ENCODE measurements at places on chromosomes 5 and 9.

- DNase-seq, result peak; percentile 56
Measured at GRCh38 chr5:33244441-33245150, 196.2 kb upstream of the TARS1 start.

DNA sequence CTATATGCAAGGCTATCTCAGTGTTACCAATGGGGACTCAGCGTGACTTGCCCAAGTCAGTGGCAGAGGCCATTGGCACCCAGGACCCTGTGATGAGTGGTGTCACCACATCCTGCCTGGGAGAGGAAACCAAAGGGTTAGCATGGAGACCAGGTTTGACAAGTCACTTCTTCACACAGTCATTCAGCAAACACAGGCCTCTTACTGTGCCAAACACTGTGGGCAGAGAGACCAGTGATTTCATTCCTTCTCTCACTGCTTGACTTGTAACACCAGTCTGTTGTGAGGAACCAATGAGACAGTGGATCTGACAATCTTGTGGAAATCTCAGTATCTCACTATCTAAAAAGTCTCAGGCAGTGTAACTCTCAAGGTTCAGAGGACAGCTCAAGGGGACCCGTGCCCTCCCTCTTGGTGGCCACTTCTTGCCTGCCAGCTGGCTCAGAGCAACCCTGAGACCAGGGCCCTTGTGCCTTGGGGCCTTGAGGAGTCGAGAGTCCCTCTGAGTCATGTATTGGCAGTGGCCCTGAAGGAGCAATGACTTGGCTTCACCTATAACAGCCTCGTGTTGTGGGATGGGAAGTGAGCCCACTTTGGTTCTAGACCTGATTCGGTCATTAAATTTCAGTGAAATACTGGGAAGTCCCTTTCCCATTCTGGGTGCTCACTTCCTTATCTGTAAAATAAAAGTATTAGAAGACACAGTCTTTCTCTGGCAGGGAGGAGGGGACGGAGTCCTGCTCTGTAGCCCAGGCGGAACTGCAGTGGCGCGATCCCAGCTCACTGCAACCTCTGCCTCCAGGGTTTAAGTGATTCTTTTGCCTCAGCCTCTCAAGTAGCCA, 1.6 kb downstream of the FABP6 start:
- DNase-seq, result peak; percentile 35

DNA sequence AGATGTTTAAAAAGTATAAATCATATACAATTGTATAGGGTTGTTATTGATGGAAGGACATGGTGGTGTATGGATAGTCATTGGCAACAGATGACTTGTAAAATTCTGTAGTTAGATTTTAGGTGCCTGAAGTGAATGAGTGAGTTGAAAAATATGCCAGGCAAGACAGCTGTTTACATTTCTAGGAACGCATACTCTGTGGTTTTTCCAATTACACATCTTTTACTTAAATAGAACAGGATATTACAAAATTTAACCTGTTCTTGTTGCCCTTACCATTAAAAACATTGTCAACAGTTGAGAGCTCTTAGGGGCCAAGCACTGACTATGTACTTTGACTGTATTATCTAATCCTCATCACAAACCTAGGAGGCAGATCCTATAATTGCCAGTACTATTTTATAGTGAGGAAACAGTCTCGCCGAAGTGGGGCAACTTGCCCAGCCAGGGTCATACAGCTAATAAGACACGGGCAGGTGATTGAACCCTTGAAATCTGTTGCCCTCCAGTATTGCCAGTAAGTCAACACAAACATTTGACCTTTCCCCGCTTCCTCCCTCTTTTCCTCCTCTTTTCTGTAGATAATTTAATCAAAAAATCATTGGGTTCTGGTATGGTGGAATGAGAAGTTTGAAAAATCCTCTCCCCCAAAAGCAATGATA, 88.6 kb downstream of the MACROH2A1 start:
- DNase-seq, result peak; percentile 77

DNA sequence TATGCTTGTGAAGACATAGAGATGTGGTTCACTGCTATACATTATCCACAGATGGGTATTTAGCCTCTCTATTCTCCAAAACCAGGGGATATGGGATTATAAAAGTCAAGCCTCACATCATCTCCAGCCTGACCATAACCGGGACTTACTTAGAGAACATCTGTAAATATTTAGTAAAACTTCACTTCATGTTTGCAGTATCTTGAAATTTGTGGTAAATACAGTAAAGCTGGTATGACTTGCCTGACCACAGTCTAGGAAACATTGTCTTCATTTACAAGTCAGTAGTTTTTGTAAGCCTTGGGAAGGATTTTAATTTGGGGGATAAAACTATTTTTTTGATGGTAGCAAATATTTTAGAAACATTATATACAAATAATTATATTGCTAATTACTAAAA, 64.2 kb downstream of the MAST4 start:
- peak; percentile 81 for DNase-seq

- DNase-seq, result peak; percentile 61
Measured at GRCh38 chr9:1216532-1216931, 166.4 kb downstream of the DMRT2 start.

GRCh38 chr9:18857769-18858168, 175.2 kb downstream of the SAXO1 start:
- DNase-seq, result peak; percentile 79

DNA sequence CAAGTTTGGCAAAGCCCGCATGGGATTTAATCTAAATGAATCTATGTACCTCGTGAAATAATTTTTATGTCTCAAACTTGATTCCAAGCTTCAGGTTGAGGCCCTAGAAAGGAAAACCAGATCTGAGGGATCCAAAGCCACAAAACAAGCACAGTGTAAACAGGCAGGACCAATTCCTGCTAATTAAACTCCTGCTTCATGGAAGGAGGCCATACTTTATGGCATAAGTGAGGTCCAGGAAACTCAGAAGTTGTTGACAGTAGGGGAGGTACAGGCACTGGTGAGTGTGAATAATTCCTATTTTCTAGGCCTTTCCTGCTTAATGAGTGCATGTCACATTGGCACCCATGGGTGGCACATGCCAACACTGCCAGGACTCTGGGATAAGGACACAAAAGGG, 648.6 kb upstream of the SGCD start:
- DNase-seq, result no peak

GRCh38 chr5:86175224-86175623, 442.5 kb upstream of the COX7C start:
- no peak for DNase-seq

GRCh38 chr5:160507221-160507721, 85.6 kb downstream of the PTTG1 start:
- DNase-seq, result peak; percentile 54

GRCh38 chr9:115591584-115591984, 473.6 kb upstream of the TNC start:
- DNase-seq, result peak; percentile 100

DNA sequence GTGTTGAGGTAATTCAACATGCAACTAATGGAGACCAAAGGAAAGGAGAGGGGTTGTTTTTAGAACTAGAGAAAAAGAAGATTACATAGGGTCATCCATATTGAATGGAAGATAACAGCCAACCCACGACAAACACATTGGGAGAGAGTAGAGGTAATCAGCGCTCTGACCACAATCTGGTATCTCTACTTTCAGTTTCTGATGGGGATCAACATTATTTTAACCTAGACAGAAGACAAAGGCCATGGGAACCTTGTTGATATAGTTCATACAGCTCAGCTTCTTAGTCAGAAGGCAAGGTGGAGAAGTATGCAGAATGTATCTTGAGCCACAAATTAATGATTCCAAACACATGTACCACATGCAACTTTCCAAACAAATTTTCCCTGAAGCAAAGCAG, 537.1 kb upstream of the ST8SIA4 start:
- no peak for DNase-seq

DNA sequence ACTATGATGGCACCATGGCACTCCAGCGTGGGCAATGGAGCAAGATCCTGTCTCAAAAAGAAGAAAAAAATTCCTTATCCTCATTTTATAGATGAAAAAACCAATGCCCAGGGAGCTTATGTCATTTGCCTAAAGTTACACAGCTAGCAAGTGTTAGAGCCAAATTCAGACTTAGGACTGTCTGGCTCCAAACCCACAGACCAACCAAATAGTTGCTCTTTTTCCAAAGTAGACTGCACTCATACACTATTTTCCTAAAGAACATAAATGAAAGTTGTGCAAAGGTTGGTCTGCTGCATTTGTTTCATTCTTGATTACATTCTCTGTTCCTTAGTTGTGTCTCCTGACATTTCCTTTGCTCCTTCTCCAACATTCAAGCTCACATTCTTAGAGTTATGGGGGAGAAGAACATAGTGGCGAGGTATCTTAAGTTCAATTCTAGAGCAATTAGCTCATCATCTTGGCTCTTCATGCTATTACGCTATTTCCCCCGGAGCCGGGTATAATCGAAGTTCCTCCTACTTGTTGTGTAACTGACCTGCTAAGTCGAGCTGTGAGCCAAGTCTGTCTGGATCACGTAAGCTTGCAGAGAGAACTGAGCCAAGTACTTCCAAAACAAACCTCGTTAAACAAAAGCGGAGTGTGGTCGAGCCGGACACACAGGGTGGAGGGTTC, 138.3 kb downstream of the RFK start:
- peak; percentile 95 for DNase-seq

- no peak for DNase-seq
Measured at GRCh38 chr5:102529031-102529430, 30.2 kb upstream of the SLCO6A1 start.

DNA sequence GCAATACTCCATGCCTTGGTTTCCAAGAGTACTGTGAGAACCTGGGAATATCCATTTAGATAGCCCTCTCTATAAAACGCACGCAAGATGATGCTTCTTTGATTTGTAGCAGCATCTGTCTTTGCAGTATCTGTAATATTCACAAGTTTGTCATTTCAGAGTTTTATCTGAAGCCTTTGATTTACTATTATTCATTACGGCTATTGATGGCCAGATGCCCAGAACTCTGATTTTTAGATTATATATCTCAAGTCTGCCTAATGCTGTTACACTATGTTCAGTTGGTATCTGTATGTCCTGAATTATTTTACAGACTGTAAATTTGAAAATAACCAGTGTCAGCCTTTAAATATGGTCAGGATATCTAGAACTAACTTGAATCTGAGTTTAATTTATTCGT, 233.3 kb downstream of the FAM170A start:
- DNase-seq, result no peak

- DNase-seq, result no peak
Measured at GRCh38 chr5:141413540-141414069, 818 bp downstream of the PCDHGA10 start.

DNA sequence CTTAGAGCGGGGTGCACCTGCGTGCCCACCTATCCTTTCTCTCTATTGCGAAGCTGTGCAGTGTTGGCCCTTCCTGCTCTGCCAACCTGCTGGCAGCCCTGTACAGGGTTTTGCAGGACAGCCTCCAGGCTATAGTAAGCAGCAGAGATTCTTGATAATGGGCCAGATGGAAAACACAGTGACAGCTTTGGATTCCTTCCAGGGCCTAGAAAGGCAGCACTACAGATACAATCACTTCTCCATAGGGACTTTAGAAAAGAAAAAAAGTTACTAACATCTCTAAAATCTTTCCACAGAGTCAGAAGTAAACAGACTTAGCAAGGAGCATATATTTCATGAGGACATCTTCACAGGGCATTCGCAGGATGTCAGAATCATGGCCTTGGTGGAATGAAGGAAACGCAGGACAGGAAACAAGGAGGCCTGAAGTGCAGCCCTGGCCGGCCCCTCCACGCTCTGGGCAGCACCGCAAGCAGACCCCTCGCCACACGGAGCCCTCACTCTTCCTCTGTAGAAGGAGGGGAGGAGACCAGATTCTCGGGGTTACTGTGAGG, 172.1 kb upstream of the GAS1 start:
- peak; percentile 84 for DNase-seq

DNA sequence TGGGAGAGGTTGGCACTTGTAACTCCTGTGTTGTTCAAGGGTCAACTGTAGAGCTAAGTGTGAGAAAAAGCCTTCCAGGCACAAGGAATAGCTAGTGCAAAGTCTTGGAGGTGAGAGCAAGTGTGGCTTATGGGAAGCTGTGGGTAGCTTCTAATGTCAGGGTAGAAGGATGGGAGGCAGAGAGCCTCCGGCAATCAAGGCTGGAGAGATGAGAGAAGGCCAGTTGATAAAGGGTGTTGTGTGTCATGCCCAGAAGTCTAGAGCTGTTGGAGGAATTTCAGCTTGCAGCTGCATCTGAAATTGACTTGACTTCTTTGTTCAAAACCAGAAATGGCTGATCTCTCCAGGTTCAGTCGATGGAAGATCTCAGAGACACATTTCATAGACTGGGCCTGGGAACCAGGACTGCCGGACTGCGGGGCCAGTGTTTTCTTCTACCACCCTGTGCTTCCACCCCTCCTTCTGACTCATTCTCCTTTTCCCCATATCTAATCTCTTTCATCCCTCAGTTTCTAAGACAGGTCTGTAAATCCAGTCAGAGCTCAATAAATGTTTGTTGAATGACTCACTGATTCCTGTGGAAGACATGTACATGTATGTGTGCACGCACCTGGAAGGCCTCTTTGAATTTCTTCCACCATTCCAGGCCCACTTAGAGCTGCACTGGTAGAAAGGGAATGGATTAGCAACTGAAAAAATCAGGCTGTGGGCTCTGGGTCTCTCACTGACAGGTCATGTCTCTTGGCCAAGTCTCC, 67.8 kb upstream of the KLF4 start:
- DNase-seq, result no peak

- no peak for DNase-seq
Measured at GRCh38 chr5:42074353-42074752, 149.3 kb downstream of the FBXO4 start.

DNA sequence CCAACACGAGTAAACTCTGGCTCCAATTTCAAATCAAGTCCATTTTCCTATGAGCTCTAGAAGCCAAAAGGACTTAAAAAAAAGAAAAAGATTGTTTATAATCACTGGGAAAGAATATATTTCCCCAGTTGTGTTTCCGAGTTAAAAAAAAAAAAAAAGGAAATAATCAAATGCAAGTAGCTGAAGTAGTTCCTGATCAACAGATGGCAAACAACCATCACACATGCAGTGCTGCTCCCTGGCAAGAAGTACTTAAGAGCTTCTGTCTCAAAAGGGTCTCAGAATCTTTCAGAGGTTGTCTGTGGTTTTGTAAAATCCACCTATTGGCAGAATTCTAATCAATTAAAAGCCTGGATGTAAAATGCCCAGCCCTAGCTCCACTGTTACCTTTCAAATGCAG, 387.9 kb downstream of the RAB3C start:
- DNase-seq, result no peak

DNA sequence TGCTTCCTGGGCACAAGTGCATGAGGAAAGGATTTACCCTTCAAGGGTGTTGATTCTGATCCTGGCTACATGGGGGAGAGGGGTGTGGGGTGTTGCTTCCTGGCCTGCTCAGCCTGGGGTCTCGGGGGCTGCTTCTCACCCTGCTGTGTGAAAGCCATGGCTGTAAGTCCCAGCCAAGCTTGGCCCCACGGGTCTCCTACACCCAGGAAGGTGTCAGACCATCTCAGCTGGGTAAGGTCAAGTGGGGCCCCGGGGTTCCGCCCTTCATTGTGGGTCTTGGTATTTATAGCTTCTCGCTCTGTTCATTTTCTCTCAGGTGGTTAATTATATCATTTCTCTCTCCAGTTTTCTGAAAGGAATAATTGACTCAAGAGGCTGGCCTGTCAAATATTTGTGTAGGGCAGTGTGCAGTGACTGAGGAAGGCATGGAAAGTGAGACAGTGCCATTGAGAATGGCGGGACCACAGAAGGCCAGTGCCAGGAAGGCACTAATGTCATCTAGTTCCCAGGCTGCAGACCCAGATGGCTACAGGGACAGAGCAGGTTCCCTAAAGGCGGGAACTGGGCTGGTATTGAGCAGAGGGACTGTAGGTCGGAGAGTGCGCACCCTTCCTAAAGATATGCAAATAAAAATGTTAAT, 126.0 kb downstream of the FOXD1 start:
- DNase-seq, result no peak

All from AG10803 (cell line).